ENCODE measurements at places on chromosomes 1 and 21.

DNA sequence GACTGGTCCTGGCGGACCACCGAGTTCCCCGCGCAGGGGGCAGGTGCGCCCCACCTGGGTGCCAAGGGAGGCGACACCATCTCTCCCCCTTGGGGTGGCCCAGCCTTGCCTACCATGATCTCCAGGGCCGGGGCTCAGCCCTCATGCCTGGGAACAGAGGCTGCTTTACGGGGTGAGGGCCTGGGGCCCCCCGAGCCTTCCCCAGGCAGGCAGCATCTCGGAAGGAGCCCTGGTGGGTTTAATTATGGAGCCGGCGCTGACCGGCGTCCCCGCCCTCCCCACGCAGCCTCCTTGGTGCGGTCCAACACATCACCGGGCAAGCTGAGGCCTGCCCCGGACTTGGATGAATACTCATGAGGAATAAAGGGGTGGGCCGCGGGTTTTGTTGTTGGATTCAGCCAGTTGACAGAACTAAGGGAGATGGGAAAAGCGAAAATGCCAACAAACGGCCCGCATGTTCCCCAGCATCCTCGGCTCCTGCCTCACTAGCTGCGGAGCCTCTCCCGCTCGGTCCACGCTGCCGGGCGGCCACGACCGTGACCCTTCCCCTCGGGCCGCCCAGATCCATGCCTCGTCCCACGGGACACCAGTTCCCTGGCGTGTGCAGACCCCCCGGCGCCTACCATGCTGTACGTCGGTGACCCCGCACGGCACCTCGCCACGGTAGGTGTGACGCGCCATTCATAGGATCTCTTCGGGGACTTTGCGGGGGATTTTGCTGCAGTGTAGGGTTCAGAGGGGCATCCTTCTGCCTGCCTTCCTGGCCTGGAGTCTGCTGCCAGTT lies 38.2 kb downstream of the TP73 start:
- DNase-seq = no peak

GRCh38 chr1:156673387-156674121 lies 3.7 kb downstream of the NES start:
- DNase-seq = no peak

DNA sequence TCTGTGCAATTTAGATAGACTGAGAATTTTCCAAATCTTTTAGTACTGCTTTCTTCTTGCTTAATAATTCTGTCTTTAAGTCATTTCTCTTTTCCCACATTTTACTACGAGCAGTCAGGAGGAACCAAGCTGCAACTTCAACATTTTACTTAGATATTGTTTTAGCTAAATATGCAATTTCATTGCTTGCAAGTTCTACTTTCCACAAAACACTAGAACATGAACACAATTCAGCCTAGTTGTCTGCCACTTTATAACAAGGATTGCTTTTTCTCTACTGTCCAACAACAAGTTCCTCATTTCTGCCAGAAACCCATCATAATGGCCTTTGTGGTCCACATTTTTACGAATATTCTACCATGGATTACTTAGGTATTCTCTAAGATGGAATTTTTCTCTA lies 36.6 kb downstream of the SORT1 start:
- DNase-seq = no peak

GRCh38 chr1:203789966-203790365 lies 5.5 kb upstream of the ZBED6 start:
- no peak for DNase-seq
